ENCODE measurements at places on chromosomes 1 and 21.

DNA sequence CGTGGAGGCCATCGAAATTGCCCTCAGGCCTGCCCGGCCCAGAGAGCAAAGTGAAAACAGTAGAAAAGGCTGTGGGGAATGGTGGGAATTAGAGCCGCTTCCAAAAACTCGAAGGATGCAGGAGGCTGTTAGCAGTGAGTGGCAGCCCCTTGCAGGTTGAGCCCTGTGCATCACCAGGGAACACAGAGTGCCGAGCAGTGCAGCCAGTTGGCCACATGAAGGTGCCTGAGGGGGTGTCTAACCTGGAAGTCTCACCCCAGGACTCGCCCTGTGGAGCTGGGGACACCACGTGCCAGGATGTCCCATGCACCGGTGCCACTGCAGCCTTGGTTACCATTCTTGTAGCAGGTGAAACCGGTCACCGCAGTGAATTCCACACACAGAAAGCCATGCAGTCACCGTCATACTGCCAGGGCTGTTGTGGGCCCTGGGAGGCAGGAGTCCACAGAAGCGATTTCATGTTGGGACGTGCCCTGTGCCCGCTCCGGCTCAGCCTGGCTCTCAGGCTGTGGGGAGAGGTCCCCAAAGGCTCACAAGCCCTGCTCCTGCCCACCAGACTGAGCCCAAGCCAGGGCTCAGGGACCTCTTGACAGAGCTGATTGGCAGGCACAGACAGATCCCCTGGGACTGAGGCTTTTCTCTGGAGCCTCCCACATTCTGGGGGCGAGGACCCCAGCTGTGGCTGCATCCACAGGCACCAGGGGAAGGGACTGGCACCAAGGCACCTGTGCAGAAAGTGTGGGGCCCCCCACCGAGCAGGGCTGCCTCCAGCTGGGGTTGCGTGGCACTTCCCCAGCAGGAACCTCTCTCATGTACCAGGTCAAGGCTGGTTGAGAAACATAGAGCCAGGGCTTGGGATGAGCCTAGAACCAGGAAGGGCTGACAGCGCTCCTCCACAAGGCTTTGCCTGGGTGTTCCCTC lies 16.7 kb upstream of the ACTRT2 start:
- DNase-seq: no peak

DNA sequence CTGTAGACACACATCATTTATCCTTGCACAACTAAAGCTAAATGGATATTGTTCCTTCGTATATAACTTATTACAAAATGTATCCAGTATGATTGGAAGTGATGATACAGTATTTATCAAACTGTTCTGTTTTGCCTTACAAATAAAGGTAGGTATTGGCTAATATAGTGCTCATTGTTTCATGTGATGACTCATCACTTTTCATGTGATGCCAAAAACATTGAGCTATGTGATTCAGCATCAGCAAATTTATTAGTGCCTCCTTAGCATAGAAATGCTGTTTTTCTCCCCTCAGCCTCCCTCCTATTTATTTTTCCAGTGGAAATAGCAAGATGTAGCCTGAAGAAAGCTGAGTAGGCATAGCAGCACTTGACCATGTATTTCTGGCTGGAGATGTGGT lies 228.6 kb upstream of the LYPLAL1 start:
- DNase-seq: no peak

GRCh38 chr1:18350747-18351146 lies 130.0 kb upstream of the KLHDC7A start:
- DNase-seq: no peak

DNA sequence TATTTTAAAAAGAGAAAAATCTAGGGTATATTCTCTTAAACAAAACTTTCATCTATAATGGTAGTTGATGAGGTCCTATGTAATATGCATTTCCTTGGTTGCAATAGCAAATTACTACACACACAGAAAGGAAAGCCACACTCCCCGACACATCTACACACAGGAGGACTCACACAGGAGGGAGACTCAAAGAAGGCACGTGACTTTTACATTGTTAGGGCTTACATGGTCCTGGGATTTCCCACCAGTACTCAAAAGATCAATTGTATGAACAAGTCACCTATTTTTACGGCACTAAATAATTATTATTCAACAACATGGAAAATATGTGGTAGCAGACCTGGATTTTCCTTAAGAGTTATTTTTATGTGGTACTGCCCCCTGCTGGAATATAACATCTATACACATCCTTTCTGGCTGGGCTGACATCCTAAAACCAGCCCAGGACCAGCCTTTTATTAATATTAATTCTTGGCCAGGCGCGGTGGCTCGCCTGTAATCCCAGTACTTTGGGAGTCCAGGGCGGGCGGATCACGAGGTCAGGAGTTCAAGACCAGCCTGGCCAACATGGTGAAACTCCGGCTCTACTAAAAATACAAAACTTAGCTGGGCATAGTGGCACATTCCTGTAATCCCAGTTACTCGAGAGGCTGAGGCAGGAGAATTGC lies 33.9 kb upstream of the LGALS8 start:
- DNase-seq: peak; percentile 43

GRCh38 chr1:42801832-42802473 lies 15.0 kb upstream of the ERMAP start:
- no peak for DNase-seq

DNA sequence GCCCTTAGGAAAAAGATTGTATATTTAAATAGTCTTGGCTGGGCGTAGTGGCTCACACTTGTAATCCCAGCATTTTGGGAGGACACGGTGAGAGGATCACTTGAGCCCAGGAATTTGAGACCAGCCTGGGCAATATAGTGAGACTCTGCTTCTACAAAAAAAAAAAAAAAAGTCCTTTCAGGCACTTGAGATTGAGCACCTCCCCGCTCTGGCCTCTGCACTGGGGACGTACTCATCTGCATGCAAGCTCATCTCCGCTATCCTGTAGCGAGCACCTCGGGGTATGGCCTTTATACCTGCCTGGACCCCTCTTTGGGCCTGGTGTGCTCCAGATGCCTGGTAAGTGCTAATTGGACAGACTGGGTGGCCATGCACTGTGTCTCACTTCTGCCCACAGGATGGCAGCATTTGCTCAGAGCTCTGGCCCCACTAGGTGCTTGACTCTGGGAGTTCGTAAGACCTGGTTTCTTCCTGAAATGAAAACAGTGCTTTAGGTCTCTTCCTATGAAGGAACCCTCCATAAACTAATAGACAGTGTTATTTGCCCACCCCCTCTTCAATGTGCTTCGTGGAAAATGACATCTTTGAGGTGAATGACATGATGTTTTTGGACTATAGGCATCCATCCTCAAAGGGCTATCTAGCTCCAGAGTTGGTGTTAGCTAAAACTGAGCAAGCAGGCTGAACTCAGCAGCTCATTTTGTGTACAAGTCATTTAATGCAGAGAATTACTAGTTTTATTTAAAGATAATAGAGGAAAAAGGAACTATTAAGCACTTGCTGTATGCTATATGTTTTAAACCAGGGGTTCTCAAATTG lies 61.7 kb upstream of the ADAR start:
- DNase-seq: peak; percentile 89

- DNase-seq: no peak
These were observed 37.1 kb downstream of the EEIG2 start for GRCh38 chr1:108597041-108597440.

DNA sequence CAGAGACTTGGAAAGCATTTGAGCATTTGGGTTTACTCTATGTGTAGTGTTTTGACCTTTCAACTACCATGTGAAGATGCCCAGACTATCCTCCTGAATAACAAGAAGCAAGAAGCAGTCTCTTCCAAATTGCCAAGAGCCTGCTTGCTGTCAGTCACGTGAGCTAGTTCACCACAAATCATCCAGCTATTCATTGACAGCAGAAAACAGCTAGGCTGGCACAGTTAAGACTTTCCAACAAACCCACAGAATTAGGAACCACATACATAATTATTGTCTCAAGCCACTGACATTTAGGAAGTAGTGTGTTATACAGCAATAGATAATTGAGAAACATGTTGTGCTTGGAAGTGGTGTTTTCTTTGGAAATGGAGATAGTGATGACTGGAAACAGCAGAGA lies 1652.0 kb downstream of the NCAM2 start:
- DNase-seq: no peak

DNA sequence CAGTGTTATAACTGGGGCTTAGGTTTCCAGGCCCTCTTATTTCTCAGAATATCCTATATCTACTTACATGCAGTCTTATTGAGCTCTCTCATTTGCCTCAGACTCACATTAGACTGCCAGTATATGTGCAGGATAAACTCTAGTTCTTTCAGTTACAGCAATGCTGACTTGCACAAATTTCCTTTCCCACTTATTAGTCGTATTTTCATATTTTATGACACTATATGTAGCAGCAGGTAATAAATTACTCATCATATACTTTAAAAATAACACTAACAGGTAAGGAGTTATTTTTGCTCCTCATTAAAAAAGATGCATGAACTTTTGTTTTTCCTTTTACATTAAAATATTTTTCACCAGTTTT lies 65.7 kb downstream of the GADD45A start:
- DNase-seq: no peak

DNA sequence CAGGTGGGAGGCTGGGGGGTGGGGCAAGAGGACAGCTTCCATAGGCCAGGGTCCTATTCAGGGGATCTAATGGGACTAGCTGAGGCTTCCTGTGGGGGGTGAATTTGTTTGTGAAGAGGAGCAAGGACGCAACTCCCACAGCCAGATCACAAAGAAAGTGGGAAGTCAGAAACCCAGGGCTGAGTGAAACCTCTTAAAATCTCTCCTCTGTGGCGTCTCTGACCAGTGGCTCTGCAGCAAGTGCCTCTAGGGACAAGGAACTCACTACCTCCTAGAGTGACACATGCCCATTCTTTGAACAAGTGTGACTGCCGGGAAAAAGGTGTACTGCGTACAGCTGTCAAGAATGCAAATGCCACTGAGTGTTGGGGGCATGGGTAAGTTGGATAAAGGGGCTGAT lies 187.9 kb downstream of the HIVEP3 start:
- no peak for DNase-seq

DNA sequence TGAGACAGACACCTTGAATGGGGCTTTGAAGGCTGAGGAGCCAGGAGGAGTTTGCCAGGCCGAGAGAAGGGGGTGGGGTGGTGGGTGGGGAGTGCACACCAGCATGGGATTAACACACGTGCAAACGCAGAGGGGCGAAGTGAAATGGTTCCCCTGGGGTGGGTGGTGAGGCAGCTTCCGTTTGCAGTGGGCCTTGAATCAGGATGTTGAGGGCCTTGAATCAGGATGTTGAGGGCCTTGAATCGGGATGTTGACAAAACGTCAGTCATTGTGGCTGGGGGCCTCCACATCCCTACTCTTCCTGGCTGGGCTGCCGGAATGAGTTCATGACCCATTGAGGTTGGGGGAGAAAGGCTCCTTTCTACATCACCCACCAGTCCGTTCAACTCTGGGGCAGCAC lies 16.6 kb downstream of the LDLRAP1 start:
- DNase-seq: no peak

DNA sequence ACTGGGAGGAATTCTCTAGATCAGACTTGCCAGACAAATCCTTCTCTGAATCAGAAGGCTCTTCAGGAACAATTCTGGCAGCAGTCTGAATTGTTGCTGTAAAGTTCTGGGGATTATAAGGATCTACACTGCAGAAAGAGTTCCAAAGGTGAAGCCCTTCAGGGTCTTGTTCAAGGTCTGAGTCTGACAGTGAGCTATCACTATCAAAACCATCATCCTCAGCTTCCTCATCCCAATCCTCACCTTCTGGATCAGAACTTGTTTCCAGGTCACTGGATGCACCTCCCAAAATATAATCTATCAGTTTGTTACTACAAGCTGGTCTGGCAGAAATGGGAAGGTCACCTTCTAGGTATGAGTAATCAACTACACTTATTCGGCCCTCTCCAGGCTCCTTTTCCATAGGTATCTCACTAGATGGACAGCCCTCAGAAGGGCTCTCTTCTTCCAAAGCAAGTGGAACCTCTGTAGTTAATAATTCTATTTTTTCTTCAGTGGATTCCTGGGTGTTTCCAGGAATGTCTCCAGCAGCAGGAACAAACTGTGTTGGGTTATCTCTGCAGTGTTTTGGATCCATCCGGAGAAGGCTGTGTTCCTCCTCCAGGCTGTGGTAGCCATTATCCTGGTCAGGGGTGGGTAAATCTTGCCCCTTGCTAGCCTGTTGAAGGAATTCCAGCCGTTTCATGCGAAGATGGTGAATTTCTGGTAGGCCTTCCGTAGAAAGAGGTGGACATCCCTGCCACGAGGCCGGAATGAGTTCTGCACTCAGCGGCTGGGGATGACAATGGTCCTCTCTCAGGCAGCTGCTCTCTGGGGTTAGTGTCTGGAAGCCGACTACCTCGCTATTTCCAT lies 1.6 kb downstream of the PPP1R15B start:
- DNase-seq: no peak

- DNase-seq: no peak
These were observed 2.2 kb downstream of the TENT5B start for GRCh38 chr1:27010226-27010994.

GRCh38 chr1:111202707-111203623 lies 2.5 kb upstream of the DENND2D start:
- no peak for DNase-seq

- no peak for DNase-seq
These were observed 9.7 kb downstream of the TLR5 start for GRCh38 chr1:223133306-223133823.

- DNase-seq: no peak
These were observed 1.7 kb upstream of the CELSR2 start for GRCh38 chr1:109247401-109248365.

- no peak for DNase-seq
These were observed 79.3 kb upstream of the LAMC2 start for GRCh38 chr1:183106746-183107145.

DNA sequence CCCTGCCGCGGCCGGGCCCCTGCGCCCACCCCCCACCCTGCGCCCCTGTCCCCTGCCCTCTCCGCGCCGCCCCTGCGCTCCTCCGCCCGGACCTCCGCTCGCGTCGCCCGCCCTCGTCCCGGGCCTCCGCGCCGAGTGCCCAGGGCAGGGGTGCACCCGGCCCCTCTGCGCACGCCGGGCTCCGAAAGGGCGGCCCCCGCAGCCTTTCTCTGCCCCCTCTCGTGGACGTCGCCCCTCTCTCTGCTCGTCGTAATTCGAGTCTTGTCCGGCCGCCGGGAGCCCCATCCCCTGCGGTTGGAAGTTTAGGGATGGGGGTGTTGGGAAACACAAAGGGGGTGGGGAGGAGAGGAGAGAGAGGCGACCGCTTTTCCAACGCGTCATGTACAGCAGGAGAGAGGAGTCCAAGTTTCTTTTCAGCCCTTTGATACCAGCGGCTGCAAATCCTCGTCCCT lies 407 bp downstream of the GALNT2 start:
- no peak for DNase-seq

GRCh38 chr1:104238991-104239390 lies 489.3 kb downstream of the AMY1C start:
- DNase-seq: peak; percentile 44

- DNase-seq: no peak
These were observed 27.7 kb downstream of the TNFRSF9 start for GRCh38 chr1:7912743-7913557.

- DNase-seq: no peak
These were observed 453 bp downstream of the PABPC4 start for GRCh38 chr1:39576016-39576657.

DNA sequence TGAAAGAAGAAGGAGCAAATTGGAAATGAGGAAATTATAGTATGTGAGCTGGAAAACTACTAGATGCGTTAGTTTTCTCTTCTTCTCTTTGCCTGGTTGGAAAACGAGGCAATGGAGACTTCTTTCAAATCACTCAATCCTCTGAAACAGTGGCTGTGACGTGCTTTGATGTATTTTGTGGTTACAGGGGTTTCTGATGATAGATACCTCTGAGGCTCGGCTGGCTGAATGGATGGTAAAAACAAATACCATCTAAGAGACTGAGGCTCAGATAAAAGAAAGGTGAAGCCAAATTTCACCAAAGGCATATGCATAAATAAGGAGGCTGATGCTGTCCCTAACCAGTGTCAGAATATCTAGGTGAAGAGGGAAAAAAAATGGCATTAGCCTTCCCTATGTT lies 15.1 kb downstream of the MAB21L3 start:
- DNase-seq: no peak

Data from NT2/D1 (cell line).